Fibroblast of skin of right biceps (primary cell): ENCODE measurements at places on chromosomes 3 and 15.

DNA sequence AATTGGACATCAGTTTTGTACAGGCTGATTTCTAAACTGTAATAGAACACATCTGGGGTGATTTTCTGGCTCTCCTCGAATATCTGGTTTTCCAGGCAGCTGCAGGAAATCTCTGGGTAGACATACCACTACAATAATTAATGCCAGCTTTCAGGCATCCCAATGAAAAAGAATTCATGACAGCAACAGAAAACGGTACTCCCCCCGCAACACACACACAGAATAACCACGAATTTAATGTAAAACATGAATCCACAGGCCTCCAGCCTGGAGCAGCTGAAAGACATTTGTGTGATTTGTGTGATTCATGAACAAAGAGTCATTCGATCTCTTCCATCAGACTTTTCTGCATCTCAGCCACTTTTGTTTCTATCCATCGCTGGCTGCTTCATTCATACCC lies 262.2 kb downstream of the MAGI1 start:
- peak; percentile 94 for DNase-seq

GRCh38 chr3:100402256-100402655 lies 917 bp downstream of the LNP1 start:
- peak; percentile 65 for DNase-seq

- no peak for DNase-seq
Observed at GRCh38 chr3:133424937-133425869, 25.3 kb downstream of the BFSP2 start.

- no peak for DNase-seq
Observed at GRCh38 chr15:60494108-60494507, 15.2 kb upstream of the ICE2 start.

- DNase-seq = peak; percentile 59
Observed at GRCh38 chr3:116001151-116001621, 377.9 kb downstream of the GAP43 start.

DNA sequence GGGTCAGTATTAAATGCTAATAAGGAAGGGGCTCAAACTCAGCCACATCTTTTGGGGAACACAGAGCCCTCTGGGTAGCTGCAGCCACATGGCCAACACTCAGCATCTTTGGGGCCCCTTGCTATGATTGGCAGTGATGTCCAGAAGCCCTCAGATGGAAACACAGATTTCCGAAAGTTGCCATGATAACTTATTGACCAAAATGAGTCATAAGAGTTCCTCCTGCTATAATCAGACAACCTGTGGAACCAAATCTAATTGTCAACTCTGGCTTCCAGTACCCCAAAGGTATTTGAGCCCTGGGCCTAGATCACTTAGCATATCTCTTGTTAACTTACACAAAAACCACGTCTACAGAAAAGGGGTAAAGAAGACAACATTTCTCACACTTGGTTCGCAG lies 392.2 kb downstream of the KCNH8 start:
- DNase-seq = no peak

- DNase-seq = no peak
Observed at GRCh38 chr3:141763088-141763750, at the start of gene GRK7. Gene GRK7 (plus strand): TSS chr3:141763408. CDS start chr3:141778285, 14,877 bp downstream.

- DNase-seq = no peak
Observed at GRCh38 chr15:25182736-25183445, 228.1 kb downstream of the SNRPN start.

DNA sequence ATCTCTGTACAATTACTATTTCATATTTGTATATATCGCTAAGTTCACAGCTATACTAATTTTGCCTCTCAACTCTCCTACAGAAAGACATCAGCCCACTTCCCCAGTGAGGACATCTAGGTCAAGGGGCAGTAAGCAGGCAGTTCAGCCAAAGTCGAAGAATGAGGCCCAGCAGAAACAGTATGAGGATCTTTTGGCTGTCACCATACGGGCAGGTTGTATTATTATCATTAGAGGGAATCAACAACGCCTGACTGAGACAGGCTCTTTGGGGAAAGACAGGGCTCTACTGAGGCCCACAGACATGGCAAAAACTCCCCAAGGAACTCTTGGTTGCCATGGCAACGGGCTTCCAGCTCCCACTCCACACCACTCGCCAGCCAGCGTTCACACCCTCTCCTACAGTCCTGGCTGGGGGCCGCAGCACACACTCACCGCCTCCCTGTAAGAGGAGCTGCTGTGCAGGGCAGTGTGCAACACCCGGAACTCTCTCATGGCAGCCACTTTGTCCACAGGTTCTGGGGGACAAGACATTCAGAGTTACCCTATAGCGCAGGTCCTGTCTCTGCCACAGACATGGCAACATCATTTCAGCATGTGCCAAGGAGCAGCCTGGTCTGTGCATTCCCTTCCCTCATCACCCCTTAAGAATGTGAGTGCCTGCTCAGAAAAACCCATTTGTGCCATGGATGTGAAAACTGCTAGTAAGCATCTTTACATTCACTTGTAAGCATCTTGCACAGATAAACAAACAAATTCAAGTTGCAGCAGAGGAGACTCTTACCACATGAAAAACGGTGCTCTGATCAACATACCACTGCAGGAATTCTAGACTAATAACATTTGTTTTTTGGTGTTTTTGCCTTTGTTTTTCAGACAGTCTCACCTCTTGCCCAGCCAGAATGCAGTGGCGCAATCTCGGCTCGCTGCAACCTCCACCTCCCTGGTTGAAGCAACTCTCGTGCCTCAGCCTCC lies 8.8 kb downstream of the UBL7 start:
- DNase-seq = no peak

GRCh38 chr3:100536093-100536492 lies 43.7 kb downstream of the TMEM45A start:
- no peak for DNase-seq

DNA sequence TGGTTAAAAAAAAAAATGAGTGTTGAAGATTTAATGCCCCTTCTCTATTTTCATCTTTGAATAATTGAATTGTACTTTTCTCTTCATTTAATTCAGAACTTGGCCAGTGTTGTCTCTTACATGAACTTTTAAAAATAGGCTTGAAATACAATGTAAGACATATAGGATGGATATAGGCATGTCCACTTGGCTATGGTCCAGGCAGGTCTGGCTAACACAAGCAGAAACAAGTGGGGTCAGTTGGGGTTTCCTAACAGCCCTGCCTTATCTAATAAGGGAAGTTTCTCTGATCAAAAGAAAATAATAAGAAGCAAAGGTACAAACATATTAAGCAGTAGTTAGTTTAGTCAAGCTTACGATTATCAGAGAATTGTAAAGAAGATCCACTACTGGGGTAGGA lies 19.1 kb upstream of the PAK6 start:
- no peak for DNase-seq
